ENCODE measurements at places on chromosomes 6 and 20.

DNA sequence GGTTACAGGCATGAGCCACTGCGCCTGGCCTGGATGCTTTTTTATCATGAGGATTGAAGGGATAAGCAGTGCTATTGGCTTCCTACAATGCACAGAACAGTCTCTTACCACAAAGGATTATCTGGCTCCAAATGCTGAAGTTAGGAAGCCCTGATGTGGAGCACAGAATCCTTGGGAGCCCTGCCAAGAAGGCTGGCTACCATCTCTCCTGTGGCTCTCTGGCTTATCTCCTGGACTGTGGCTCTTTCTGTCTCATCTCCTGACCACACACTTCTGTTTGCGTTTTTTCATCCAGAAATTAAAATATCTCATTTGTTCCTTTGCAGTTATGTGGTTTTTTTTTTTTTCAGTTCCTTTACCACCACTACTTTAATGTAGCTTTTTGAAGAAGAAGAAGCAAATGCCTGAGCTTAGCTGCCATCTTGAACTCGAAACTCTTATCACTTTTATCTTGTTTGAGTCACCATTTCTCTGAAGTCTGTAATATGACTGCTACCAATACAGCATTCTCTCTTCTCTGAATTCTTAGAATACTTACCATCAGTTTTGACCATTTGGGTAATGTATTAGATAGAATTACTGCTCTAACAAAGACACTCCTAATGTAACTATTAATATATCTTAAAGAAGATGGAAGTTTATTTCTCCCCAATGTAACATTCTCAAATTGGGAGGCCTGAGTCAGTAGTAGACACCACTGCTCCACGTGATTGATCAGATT is 1044.7 kb downstream of the KIF16B start:
- DNase-seq = no peak

GRCh38 chr20:1822564-1823449 is 72.4 kb upstream of the SIRPA start:
- no peak for DNase-seq

- DNase-seq = no peak
Observed at GRCh38 chr6:166936079-166936787, 20.1 kb downstream of the RNASET2 start.

DNA sequence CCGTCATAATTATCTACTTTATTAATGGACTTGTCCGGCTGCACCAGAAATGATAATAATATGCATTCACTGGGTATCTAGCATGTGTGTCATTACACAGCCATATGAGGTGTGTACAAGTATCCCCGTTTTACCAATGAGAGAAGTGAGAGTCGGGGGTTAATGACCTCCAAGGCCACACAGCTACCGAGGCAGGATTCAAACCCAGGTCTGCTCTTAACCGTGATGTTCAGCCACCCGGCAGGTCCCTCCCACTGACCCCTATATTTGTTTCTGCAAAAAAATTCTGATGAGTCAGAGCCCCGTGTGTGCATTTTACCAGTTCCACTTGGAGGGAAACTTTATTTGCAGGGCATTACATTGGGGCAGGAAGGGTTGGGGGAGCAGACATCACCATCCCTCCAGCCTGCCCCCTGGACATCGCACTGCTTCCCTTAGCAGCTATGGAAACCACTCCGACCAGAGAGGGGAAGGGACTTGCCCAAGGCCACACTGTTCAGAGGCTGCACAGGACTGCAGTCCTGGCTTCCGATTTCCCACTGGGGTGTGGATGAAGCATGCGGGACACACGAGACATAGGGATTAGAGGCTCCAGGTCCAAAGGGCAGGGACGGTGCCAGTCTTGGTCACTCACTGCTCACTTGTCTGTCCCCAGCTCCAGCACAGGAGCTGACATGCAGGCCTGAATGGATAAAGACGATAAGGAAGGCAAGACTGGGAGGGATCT is 10.1 kb upstream of the SRC start:
- DNase-seq = no peak

DNA sequence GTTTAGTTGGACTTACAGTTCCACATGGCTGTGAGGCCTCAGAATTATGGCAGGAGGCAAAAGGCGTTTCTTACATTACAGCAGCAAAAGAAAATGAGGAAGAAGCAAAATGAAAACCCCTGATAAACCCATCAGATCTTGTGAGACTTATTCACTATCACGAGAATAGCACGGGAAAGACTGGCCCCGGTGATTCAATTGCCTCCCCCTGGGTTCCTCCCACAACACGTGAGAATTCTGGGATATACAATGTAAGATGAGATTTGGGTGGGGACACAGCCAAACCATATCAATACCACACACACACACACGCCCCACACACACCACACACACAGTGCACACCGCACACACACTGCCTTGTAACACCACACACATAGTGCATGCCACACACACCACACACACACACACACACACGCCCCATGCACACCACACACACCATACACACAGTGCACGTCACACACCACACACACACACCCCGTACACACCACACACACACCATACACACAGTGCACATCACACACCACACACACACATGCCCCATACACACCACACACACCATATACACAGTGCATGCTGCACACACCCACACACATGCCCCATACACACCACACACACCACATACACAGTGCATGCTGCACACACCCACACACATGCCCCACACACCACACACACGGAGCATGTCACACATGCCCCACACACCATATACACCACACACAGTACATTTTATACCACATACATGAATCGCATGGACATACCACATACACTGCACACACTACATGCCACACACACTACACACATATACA is 310.5 kb downstream of the TAF4 start:
- DNase-seq = no peak

GRCh38 chr6:69901361-69901760 is 35.0 kb downstream of the COL19A1 start:
- DNase-seq = no peak

DNA sequence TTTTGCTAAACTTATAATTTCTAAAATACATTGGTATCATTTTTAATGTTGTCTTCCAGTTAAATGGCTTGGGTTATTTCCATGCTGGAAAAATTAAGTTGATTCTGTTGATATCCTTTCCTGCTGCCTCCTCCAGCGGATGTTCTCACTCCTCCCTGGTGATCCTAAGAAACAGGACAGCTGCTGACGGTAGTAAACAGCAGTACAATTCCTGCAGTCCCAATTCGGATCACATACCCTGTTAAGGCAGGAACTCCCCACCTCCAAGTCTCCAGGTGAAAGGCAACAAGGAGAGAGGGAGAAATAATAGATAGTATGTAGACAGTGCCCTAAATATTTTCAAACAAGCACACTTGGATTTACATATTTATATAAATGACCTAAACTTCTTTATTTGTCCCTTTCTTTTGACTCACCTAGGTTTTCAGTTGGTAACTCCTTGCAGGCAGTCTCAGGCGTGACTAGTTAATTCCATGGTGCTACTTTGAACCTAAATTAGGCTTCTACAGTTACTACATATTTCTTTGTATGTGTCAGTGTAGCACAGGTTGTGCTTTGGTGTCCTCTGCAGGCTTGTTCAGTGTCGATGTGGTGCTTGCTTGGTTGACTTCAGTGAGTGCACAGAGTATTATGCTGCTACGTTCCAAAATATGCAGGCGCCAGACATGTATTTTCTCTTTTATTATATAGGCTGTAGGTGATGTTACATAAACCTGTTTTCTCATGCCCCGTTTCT is 126.0 kb downstream of the ADGRB3 start:
- DNase-seq = no peak

DNA sequence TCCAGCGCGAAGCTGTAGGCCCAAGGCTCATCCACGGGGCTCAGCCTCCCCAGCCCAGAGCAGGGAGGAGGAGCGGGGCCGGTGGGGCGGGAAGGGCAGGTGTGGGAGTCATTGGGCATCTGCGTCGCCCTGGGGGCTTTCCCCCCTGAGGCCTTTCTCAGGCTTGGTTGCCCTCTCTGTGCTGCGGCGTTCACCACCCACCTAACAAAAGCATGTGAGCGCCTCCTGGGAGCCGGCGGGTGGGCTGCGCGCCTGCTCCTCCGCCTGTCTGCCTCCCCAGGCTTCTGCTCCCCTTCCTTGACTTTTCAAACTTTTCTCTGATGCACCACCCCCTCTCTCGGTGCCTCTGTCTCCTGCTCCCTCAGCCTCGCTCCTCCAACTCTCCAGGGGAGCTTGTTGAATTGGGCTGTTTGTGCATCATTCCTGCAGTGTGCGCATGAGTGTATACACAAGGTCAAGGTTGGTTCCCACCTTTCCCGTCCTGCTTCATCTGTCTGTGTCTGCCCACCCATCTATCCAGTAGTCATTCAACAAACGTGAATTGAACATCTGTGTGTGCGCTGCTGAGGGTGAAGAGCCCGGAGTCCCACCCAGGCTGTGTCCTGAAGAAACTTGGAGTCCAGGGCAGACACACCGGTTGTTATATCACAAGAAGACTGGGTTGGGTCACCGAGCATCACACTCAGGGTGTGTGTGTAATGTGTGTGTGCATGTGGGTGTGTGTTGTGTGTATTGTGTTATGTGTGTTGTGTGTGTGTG is 82.4 kb upstream of the NNAT start:
- DNase-seq = no peak
